ENCODE measurements at places on chromosomes 3 and 15.

DNA sequence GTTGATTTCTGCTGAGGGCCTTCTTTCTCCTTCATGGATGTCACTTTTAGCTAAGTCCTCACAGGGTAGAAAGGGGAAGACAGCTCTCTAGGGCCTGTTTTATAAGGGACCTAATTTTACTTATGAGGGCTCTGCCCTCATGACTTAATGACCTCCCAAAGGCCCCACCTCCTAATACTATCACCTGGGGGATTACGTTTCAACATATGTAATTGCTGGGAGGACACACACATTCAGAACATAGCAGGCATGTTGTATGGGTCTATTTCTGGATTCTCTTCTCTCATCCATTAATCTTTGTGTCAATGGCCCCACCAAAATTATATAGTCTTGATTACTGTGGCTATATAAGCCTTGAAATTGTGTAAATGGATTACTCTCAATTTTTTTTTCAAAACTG, 255.0 kb downstream of the CLSTN2 start:
- no peak for DNase-seq

- no peak for DNase-seq
Observed at GRCh38 chr3:30952786-30953185, 58.3 kb upstream of the GADL1 start.

DNA sequence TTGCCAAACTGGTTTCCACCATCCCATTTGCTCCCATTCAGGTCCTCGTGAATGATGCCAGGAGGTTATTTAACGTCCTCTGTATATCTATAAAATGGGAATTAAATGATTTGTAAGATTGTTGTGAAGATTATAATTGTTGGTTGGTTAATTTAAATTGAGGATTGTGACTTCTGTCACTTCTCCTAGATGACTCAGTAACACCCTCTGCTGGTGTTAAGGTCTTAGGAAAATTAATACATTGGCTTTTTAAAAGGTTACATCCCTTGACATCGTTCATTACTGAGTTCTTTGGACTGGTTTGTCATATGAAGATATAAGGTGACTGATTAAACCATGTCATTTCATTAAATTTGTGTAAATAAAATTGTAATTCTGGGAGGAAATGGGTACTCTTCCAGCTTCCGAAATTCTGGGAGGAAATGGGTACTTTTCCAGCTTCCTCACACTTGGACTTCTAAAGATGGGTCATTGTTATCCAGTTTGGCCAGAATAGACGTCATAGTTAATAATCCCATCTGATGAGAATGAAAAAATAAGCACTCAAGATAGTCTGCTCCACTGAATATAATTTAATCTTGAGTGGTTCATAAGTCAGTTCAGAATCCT, 33.3 kb upstream of the PAQR5 start:
- DNase-seq: no peak

DNA sequence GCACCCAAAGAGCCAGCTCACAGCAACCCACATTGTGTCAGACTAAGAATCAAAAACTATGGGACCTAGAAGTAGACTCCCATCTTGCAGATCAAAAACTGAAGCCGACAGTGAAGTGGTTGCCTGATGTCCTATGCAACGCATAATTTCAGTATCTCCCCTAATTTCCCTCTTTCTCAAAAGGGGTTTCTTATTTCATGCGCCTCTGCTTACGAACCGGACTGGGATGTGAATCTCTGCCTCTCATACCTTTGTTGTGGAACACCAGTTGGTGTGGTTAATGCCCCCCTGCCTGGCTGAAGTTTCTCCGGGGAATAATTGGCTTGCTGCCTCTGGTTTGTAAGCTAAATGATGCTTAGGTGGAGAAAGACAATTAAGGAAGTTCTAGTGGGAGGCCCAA, 514 bp upstream of the FAM174B start:
- no peak for DNase-seq

GRCh38 chr3:66481071-66482017, 19.5 kb downstream of the LRIG1 start:
- DNase-seq: no peak

Data from stimulated activated CD4-positive, alpha-beta T cell treated with anti-CD3 and anti-CD28 coated beads, Interleukin-1b, Interleukin-23, amount 100 ng/mL, for 48 hours (primary cell).